ENCODE measurements at places on chromosomes 16 and 17.
A peak's percentile ranks its signal among the peaks of the same experiment; 100 is the strongest.

- DNase-seq, result no peak
Observed at GRCh38 chr17:47718634-47719405, 14.2 kb upstream of the TBX21 start.

- no peak for DNase-seq
Observed at GRCh38 chr17:46264456-46265198, 30.3 kb upstream of the LRRC37A start.

GRCh38 chr17:57859601-57860413 is 10.0 kb upstream of the MRPS23 start:
- no peak for DNase-seq

DNA sequence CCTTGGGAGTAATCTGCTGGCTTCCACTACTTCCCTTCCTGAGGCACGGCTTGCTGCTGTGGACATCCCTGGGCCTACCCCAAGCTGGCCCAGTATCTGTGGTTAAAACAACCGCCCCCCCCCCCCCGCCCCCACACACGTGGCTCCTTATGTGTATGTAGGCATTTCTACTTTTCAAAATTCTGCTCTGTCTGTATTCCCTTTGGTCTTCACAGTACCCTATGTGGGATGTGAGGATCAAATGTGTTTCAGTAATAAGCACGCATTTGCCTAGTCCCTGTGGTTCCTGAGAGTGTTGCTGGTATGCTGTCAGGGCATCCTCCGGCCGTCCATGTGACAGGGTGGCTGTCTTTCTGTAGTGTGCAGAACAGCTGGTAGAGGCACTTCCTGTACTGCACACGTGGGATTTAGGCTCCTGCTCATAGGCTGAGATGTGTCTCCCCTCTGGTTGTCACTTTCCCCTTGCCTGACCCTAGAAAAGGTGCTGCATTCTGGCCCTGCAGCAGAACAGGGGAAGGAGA is 2.2 kb downstream of the NT5M start:
- DNase-seq, result peak; percentile 63

DNA sequence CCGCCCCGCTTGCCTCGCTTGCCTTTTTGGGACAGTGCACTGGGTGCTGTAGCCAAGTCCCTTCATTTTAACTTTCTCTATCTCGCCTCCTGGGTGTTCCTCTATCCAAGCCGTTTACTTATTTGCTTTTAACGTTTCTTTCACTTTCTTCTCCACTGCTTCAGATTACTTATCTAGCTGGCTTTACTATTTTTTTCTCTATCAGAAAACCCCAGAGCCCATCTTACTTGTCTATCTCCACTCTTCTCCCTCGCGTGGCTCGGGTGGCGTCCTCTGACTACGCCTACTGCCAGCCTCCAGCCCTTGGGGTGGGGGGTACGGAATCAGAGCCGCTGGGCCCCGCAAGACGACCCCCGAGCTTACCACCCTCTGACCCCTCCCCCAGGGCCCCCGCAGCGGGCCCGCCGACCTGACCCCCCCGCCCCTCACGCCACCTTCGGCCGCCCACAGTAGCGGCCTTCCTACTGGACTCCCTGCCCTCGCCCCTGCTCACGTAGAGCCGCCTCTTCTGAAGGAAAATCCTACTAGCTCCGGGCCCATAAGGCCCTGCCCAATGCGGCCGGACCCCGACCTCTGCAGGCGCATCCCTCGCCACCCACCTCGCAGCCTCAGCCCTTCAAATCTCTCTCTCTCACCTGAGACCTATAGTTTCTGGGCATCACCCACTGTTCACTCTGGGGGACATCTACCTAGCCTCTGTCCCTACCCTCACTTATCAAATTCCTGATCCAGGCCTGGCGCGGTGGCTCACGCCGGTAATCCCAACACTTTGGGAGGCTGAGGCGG is 1.0 kb upstream of the SLC12A4 start:
- DNase-seq, result no peak

- DNase-seq, result no peak
Observed at GRCh38 chr17:65712383-65713267, 151.2 kb upstream of the AXIN2 start.

- no peak for DNase-seq
Observed at GRCh38 chr17:63173450-63173849, 207.4 kb downstream of the TANC2 start.

- no peak for DNase-seq
Observed at GRCh38 chr17:48513666-48514455, 16.9 kb downstream of the HOXB1 start.

DNA sequence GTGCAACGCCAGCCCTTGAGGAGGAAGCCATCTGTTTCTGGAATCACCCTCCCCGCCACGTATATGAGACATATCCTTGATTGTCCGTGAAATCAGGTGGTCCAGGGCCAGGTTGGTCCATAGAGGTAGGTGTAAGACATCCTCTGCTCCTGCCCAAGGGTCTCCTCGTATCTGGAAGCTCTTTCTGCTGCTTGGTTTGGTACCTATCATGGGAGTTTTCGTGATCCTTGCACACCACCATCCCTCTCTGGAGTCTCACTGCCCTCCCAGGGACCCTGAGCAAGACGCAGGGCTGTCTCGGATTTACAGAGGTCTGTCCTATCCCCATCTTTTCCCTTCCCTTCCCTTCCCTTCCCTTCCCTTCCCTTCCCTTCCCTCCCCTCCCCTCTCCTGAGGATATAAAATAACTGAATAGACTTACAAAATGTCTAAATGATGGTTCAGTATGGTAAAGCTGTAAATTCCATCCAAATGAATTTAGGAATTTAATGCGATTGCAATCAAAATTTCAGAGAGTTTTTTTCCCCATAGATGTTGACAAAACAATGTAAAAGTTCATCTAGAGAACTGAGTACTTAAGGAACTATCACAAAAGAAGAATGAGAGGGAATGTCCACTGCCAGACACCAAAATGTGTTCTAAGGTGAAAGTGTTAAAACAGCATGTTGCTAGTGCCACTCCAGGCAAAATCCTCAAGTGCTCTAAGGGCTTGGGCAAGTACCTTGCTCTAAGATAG is 2.0 kb upstream of the CCDC42 start:
- no peak for DNase-seq

GRCh38 chr17:55727920-55728319 is 5.3 kb upstream of the TMEM100 start:
- DNase-seq, result no peak

GRCh38 chr17:32904891-32905290 is 23.1 kb upstream of the TMEM98 start:
- DNase-seq, result no peak
